ENCODE measurements at places on chromosomes 1 and 21.

- DNase-seq, result peak; percentile 81
These were observed 2.6 kb downstream of the PABPC4 start for GRCh38 chr1:39573736-39574624.

- no peak for DNase-seq
These were observed 16.7 kb downstream of the DISC1 start for GRCh38 chr1:231643071-231643934.

GRCh38 chr1:228365271-228366061 is 41.2 kb downstream of the TRIM11 start:
- no peak for DNase-seq

DNA sequence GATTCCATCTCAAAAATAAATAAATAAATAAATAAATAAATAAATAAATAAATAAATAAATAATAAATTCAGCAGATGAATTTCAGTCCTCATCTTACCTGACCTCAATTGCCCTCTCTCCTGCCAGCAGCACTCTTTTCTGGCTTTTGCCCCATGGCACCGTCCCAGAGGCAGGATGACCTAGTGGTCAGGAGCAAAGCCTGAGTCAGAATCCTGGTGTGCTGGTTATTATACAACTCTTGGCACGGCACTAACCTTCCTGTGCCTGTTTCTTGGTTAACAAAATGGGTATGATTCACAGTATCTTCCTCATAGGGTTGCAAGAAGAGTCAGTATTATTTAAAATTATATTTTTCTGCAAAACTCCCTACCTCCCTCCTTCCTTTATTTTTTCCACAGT is 43.0 kb downstream of the NKAIN1 start:
- peak; percentile 72 for DNase-seq

- DNase-seq, result no peak
These were observed 482.4 kb downstream of the PCP4 start for GRCh38 chr21:40349591-40349990.

- DNase-seq, result peak; percentile 54
These were observed 22.6 kb downstream of the CASP9 start for GRCh38 chr1:15501208-15502032.

- DNase-seq, result no peak
These were observed 23.4 kb downstream of the SLAMF6 start for GRCh38 chr1:160499631-160500030.

- DNase-seq, result no peak
These were observed 59.7 kb downstream of the RGL1 start for GRCh38 chr1:183864611-183865010.

GRCh38 chr1:204294357-204294756 is 65.4 kb downstream of the PLEKHA6 start:
- DNase-seq, result peak; percentile 34

DNA sequence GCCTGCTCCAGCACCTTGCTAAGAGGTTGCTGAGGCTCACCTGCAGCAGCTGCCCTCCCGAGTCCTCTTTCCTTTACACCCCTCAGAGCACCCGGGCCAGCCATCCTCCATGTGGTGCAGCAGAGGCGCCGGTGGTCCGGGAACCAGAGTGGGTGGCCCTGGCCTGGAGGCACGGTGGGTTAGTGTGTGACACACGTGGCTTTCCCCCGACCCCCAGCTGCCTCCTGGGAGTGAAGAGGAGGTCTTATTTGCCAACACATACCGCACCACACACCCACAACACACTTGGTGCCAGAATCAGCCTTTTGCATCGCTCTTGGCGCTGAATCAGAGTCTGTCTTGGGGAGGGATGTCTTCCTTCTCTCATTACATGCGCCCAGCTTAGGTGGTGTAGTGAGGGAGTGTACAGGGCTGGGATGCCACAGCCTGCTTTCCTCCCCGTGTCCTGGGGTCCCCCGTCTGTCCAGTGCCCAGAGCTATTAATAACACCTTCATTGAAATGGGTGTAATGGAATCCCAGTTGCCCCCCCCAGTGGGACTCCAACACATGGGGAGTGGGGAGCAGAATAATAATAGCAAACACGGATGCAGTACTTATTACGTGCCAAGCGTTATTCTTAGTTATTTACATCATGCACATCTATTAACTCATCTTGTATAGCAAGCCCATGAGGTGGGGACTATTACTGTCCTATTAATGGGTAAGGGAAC is 38.2 kb downstream of the MAPKAPK2 start:
- no peak for DNase-seq

DNA sequence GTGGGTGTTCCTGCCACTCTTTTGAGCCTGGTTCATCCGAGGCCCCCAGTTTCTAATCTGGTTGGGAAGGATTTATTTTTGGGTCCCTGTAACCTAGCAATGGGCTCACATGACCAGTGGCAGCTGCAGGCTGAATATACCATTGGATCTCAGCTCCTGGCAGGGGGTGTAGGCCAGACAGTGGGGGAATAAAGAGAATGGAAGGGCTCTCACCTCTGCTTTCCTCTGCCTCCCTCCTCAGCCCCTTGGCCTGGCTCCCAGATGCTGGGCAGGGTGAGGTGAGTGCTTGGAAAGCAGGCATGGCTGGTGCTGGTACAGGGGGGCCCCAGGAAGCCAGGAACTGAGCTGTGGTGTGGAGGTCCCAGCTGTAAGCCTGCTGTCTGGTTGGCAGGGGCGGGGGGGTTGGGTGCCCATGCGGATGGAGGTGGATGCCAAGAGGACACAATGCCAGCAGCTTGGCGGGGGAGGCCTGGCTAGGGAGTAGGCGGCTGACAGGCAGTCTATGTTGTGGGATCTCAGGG is 3.6 kb upstream of the GPR61 start:
- DNase-seq, result no peak

- DNase-seq, result no peak
These were observed 40.2 kb upstream of the FCER1A start for GRCh38 chr1:159261721-159262494.

DNA sequence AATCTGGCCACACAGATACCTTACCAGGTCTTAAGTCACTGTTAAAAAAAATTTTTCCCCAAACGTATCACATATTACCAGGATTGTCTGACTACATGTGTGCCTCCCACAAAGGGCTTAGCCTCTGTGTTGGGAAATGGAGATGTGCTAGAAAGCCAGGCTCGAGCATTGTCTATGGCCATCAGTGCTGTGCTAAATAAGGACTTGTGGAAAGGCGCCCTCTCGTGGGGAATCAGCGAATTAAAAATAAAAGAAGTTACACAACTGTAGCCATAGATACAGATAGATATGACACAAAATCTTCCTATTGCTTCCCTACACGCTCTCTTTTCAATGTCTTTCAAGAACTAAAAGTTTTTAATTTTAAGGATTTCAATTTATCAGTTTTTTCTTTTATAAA is 47.5 kb upstream of the CRNN start:
- DNase-seq, result peak; percentile 81

GRCh38 chr1:156969496-156969895 is 49.1 kb downstream of the LRRC71 start:
- DNase-seq, result no peak

DNA sequence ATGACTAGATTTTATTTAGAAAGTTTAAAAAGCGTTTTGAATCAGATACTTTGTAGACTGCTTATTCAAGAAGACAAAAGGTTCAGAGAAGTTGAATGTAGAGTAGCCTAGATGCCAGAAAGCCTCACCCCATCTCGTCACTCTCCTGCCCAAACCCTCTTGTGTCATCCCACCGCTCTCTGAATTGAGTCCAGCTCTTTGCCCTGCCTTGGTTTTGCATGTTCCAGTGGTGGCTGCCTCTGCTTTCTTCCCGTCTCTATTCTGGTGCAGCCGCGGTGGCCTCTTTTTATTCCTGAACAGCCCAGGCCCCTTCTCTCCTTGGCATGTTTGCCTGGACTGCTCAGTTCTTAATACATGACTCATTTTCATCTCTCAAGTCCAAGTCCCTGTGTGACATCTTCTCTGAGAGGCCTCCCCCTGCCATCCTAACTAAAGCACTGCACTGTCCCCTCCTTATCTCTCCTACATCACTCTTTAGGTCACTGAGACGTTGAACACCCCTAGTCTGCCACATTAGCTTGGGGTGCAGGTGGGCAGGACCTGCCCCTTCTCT is 22.9 kb downstream of the PRDM2 start:
- no peak for DNase-seq

- no peak for DNase-seq
These were observed 1242.1 kb downstream of the PLA2G4A start for GRCh38 chr1:188070848-188071247.

GRCh38 chr1:59433440-59433813 is 136.5 kb downstream of the FGGY start:
- DNase-seq, result no peak

GRCh38 chr1:6314503-6314902 is 53.6 kb upstream of the GPR153 start:
- no peak for DNase-seq

DNA sequence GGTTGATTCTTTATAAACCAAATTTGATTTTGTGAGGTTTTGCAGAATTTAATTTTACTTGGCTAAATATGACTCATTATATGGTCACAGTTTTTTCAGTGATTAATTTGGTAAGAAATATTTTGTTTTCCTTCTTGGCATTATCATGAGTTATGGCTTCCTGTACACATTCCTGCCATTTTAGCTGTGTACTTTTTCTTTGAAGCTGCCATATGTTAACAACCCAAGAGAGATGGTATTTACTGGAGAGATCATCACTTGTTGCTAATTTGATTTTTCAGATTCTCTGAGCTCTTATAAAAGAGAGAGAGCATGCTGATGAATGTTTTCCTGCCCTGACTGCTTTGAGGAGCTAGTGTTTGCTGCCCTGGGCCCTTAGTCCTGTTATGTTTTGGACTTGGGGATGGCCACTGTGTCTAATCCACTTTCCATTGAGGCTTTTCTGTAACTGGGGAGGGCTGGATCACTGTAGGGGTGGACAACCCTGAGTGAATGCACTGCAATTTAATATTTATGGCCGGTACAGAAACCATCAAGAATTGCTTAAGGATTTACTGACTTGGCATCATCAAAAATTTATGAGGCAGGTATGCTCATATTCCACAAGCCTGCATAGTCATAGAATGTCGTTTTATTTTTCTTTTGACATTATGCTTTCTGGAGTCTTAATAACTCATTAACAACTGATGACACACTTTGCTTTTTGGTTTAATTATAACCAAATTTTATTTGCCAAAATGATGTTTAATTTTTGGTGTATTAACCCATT is 200.9 kb downstream of the DISC1 start:
- peak; percentile 67 for DNase-seq

- no peak for DNase-seq
These were observed 27.8 kb upstream of the STUM start for GRCh38 chr1:226520640-226521355.

- no peak for DNase-seq
These were observed 55.9 kb upstream of the BTG3 start for GRCh38 chr21:17668479-17669140.

- DNase-seq, result no peak
These were observed 11.8 kb upstream of the TMEM39B start for GRCh38 chr1:32060914-32061313.

DNA sequence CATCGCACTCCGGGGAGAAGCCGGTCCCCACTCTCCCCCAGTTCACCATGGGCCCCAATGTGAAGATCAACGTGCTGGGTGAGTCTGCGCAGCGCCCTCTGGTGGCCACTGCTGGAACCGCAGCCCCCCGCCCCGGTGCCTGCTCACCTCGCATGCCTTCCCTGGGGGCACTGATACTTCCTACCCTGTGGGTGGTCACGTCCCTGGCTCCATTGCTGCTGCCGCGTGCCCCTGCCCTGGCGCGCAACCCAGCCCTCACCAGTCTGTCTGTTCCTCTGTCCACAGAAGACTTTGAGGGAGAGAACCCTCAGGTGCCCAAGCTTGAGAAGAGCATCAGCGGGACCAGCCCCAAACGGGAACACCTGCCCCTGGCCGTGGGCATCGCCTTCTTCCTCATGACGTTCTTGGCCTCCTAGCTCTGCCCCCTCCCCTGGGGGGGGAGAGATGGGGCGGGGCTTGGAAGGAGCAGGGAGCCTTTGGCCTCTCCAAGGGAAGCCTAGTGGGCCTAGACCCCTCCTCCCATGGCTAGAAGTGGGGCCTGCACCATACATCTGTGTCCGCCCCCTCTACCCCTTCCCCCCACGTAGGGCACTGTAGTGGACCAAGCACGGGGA is 7.6 kb downstream of the EFNA3 start:
- peak; percentile 69 for DNase-seq

DNA sequence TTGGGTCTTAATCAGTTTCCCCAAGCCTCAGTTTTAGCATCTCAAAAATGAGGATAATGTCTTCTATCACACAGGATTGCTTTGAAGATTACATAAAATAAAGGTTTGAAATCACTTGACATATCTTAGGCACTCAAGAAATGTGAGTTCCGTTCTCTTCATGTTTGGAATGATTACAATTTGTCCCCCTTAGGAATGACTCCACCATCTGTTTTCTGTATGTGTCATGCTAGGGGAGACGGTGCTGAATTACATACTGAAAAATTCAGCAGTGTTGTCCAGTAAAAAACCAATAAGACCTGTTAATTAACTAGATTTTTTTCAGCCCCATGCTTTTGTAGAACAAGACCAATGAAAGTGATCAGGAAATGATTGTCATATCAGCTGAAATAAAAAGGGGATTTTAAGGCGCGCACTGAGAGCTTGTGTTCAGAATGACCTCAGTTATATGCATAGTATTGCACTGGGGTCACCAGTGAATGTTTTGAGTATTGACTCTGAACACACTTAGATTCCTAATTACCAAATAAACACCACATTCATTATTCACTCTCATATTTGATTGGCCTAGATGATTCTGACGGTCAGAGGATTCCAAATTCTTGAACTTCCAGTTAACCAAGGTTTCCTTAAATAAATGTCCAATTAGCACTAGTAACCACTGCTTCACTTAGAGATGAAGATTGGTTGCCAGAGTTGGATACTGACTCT is 114.5 kb upstream of the KCNK2 start:
- DNase-seq, result no peak

- no peak for DNase-seq
These were observed 48.8 kb downstream of the DR1 start for GRCh38 chr1:93394514-93394913.

GRCh38 chr1:244674446-244674845 is 21.5 kb downstream of the DESI2 start:
- DNase-seq, result no peak

GRCh38 chr1:227958617-227959324 is 11.0 kb upstream of the WNT9A start:
- no peak for DNase-seq
